ENCODE measurements at places on chromosomes 4 and X.

DNA sequence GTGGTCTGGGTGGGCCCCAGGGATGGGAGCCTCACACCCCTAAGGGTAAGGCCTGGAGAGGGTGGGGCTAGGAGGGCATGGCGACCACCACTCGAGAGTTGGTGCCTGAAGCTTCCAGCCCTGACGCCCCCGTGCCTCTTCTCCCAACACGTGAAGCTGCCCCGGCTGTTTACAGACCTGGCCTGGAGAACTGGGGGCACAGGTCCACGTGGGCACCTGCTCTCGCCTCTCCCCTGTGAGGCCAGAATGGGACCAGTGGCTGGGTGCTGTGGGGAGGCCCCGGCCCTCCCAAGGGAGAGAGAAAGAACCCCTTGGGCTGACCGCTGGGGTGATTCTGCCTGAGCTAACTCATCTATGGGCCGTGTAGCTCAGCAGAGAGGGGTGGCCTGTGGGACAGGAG is 15.5 kb downstream of the NAT8L start:
- DNase-seq: no peak

- no peak for DNase-seq
Observed at GRCh38 chrX:54177306-54177705, 5.7 kb downstream of the FAM120C start.

DNA sequence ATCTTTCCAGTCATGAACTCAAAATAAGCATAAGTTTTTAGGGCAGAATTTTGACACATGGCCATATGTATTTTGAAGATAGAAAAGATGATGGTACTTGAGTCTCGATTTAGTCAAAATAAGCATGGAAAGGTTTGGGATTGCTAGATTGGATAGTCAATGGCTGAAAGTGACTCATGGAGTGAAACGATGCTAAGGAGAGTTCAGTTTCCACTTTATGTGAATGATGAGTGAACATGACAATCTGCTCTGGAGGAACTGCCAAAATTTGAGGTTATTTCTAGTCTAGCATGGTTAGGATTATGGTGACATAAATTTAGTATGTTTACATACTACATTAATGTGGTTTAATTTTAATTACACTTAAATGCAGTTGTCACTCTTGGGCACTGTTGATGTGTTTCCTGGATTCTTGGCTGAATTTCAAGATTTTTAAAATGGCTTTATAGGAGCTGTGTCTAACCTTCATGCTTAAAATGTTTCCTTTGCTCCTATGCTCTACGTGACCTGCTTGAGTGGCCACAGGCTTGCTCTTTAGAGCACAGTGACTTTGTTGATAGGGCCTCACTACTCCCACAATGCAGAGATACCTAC is 17.1 kb downstream of the DDX3X start:
- no peak for DNase-seq

GRCh38 chrX:41921492-41922430 is 1.6 kb downstream of the CASK start:
- no peak for DNase-seq

GRCh38 chr4:74320559-74321118 is 12.4 kb downstream of the EPGN start:
- no peak for DNase-seq

- no peak for DNase-seq
Observed at GRCh38 chr4:151143162-151143561, 43.7 kb downstream of the RPS3A start.

DNA sequence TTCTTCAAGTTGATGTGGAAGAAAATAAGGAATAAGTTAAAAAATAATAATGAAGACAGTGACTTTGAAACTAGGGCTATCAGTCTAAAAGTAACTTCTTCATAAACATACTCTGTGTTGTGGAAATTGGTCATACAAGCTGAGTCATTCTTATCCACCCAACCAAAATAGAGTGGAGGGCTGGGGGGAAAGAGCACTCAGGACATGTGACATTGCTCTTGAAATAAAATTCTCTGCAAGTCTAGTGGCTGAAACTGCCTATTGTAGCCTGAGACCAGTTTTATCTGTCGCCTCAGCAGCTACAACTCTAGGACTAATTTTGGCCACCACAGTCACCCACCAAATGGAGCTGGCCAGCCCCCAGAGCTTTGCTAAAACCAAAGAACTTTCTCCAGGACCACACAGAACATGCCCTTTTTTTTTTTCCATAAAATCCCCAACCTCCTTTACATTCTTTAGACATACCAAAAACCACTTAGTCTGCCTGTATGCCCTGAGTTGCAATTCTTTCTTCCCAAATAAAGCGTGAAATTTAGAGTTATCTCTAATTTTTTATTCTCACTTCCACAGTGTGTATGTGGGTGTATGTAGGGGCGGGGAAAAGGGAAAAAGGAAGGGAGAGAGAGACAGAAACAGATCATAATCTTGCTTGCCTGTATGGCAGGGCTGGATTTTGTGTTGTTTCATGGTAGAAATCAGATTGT is 23.0 kb upstream of the SLC25A4 start:
- DNase-seq: no peak

DNA sequence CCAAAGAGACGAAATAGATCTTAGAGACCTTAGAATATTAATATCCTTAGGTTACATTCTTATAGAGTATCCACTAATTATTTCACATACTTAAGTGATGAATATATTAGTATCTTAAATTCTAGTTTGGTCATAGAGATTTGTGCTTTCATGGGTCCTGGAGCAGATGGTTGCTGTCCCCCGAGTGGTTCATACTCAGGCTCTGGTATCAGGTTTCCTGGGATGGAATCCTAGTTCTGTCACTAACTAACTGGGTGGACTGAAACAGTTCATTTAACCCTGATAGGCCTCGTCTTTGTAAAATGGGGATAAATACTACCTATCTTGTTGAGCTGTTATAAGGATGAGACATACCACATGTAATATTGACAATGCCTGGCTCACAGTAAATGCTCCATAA is 264.6 kb downstream of the TENM3 start:
- DNase-seq: no peak

DNA sequence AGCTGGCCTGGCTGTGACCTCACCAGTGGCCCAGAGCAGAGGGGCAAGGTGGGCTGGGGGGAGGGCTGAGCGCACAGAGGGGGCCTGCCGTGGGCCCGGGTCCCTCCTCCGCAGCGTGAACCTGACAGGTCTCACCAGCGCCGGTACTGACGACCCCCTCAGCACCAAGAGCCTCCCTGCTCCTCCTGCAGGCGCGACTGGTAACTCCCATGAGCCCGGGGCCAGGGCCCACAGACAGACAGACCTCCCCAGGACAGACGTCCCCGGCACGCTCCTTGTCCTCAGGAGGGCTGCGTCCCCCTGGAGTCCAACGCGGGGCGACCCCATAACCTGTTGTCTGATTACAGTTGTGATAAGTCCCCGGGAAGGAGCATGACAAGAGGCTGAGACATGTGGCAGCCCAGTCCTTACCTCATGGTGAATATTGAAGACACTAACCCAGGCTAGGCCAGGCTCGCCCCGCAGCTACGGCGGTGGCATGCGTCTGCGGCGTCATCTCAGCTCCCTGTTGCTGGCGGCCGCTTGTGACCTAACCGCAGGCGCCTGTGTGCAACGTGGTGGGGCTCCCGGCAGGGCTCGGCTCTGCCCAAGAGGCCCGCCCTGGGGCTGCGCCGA is 8.5 kb downstream of the AKAP17A start:
- no peak for DNase-seq

DNA sequence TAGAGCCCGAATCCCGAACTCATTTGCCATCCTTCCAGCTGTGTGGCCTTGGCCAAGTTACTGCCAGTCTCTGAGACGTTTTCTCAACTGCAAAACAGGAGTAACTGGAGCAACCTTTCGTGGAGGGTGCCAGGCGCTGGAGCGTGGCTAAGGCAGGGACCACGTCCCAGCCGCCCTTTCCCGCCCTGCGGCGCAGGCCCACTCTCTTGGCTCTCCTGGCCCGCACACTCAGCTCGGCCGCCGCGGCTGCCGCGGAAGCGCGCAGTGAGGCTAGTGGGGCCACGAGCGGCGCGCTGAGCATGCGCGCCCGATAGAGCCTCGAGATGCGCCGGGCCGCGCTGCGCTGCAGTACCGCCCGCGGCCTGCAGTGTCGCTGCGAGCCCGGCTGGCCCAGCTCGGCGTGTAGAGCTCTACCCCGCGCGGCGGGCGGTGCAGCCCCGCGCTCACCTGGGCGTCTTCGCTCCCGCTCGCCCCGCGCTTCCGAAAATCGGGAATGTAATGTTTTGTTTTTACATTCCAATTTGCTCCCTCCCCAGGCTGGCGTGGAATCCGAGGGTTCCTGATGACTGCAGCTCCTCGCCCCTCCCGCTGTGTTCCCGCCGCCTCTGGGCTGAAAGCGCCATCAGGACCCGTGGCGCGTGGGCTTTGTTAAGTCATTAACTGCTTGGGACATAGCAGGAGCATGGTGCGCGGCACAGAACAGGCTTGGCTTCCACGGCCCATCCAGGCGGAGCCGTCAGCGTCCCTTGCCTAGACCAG is 4.0 kb upstream of the ZNF518B start:
- peak; percentile 17 for DNase-seq

DNA sequence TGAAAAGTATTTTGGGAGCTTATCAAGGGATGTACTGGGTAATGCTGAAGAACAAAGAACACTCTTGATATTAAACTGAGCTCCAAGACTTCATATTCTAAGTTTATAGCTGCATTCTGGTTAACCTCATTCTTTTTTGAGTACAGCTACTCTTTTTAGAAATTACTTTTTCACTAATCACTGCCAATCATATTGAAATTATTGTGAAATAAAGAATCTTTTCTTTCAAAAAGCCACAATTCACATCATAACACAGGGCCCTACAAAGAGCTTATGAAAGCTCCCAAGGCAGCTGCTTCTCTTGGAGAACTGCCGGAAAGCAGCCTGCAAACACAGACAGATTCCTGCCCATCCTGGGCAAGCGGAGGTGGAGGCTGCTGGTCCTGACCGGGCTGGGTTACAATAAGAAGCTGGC is 121.4 kb downstream of the RNF150 start:
- DNase-seq: no peak

DNA sequence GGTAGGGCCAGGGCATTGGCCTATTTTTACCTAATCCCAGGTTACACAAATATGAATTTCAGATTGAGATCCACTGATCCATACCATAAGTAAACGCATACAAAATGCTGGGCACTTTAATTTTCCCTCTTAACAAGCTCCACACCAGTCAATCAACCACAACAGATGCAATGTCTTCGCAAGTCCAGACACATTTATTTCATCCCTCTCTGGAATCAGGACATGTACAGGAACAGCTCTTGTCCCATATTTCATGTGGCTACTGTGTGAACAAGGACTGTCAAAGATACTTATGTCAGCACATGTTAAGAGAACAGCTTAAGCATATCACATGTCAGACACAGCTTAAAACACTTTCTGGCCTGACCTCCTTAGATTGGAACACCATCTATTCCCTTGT is 145.9 kb downstream of the PPP3CA start:
- DNase-seq: no peak

DNA sequence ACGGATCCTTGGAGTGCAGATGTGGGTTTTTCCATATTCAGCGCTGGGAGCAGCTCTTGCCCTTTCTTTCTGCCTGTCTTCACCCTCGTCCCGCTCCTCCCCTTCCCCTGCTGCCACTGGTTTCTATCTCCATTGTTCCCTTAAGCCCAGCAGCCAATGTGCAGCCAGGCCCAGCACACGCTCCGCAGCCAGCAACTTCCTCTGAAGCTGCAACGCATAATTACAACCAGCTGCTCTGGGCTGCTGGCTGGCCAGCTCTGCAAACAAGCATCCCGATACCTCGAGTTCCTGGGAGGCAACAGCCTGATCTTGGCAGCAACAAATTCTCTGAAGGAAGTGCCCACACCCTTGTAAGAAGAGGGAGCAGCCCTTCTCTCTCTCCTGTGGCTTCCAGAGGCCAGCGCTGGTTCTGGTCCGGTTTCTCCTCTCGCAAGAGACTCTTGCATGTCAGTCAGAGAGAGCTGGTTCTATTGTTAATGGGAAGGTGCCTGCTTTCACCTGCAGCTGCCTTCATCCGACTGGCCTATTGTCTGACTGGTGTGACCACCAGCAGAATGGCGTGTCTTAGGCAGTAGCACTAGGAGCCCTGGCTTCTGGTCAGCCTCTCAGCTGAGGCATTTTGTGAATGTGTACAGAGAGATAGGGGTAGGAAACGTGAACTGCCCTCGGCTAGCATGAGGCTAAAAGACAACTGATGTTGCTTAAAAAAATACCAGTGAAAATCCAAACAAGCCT is 83.8 kb upstream of the MAML3 start:
- no peak for DNase-seq

GRCh38 chr4:146224326-146224966 is 10.1 kb downstream of the REELD1 start:
- no peak for DNase-seq

- DNase-seq: no peak
Observed at GRCh38 chrX:129845616-129846190, 2.0 kb upstream of the ZDHHC9 start.
